ENCODE measurements at places on chromosomes 6 and 20. TPM values are rescaled to one million over a fixed set of nuclear protein-coding genes. Genes with fewer than 3 reads are reported as not detected.

The SUMO4 gene
- 16.9 TPM for total RNA-seq

The SIGLEC1 gene
- 0.73 TPM for total RNA-seq

The THBS2 gene
- under 0.01 TPM for total RNA-seq

The FLRT3 gene
- total RNA-seq, result not detected
